ENCODE measurements at places on chromosomes 16 and 17.
A peak's percentile ranks its signal among the peaks of the same experiment; 100 is the strongest.

GRCh38 chr17:17663160-17664063 lies 17.8 kb upstream of the RAI1 start:
- peak; percentile 96 for DNase-seq
- H3K4me1 ChIP-seq, result peaks cover 28% of the 10 kb centered on the region
- peak overlapping the region; percentile 63 for H3K27ac ChIP-seq
- H3K36me3 ChIP-seq, result peaks cover 12% of the 10 kb centered on the region
- H3K27me3 ChIP-seq, result peaks cover 10% of the 10 kb centered on the region

DNA sequence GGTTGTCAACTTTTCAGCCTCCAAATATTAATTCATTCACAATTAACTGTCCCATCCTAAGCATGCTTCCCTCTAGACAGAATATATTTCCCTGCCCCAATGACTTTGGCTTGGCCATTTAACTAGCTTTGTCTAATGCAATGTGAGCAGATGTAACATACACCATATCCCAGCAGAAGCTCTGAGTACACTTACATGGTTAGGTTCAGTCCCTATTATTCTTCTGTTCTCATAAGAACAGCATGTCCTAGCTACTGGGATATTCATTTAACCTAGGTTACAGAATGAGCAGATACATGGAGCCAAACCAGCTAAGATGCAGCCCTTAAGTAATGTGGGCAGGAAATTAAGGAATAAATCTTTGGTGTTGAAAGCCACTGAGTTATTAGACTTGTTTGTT lies 31.8 kb downstream of the MED13 start:
- H3K27ac ChIP-seq, result no peak overlapping the region
- H3K36me3 ChIP-seq, result peaks cover 17% of the 10 kb centered on the region
- H3K27me3 ChIP-seq, result no peaks in the 10 kb centered on the region
- peaks cover 14% of the 10 kb centered on the region for H3K4me1 ChIP-seq

DNA sequence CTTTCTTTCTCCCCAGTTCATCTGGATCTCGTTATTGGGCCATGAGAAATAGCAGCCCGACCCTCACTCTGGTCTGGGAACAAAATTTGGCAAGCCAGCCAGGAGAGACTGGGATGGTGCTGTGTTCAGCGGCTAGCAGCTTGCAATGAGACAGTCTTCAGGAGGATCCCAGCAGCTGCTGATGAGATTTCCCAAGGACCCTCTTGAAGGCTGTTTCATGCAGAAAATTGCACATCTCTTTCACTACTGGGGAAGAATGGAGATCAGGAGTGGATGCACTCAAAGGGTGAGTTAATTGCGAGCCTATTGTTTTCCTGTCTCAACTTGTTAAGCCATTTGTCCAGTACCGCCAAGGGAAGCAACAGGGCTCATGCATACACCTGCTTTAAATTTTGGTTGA lies 5.5 kb upstream of the COIL start:
- DNase-seq, result no peak
- H3K4me1 ChIP-seq, result peaks cover 10% of the 10 kb centered on the region
- no peaks in the 10 kb centered on the region for H3K36me3 ChIP-seq
- H3K27me3 ChIP-seq, result peaks cover 13% of the 10 kb centered on the region
- no peak overlapping the region for H3K27ac ChIP-seq

DNA sequence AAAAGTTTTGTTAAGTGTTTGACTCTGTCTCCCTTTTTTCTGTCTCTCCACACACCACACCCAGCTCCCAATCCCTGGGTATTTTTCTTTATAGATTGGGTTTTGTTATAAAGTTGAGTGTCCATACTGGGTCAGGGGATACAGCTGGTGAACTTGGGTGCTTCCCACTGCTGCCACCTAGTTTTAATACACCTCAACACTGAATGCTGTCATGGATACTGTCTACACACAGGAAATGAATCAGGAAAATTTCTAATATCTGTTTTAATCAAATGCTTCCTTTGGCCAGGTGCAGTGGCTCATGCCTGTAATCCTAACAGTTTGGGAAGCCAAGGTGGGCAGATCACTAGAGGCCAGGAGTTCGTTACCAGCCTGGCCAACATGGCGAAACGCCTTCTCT lies 5.3 kb upstream of the TAOK1 start:
- no peaks in the 10 kb centered on the region for H3K36me3 ChIP-seq
- 0 out of 2 replicates have a peak overlapping the region, but pooled peaks have one; percentile 26 for H3K27ac ChIP-seq

DNA sequence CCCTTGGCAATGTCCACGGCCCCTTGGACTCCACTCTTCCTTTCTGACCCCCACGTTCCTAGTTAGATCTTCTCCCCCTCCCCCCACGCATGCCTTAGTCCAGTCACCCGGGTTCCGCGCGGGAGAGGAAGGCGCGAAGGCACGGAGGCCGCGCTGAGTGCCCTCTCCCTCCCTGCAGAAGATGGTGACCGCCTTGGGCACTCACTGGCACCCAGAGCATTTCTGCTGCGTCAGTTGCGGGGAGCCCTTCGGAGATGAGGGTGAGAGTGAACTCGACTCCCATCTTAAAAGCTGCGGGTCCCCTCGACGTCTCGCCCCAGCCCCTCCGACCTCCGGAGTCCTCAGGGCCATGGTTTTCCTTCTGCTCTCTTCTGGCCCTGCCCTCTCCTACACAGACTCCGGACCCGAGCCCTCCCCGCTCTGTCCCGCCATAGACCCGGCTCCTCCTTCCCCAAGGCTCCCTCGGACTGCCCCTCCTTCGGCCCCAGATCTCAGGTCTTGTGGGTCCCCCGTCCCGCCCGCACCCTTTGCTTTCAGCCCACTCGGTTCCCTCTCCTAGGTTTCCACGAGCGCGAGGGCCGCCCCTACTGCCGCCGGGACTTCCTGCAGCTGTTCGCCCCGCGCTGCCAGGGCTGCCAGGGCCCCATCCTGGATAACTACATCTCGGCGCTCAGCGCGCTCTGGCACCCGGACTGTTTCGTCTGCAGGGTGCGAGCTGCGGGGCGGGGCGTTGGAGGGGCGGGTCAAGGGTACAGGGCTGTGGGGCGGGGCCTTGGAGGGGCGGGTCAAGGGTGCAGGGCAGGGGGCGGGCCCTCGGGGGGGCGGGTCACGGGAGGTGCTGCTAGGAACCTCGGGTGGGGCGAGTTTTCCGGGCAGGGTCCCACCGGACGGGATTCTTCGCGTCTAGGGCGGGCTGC lies 4.6 kb downstream of the TGFB1I1 start:
- H3K4me3 ChIP-seq, result no peak overlapping the region
- no peak for DNase-seq
- no peak overlapping the region for H3K27ac ChIP-seq
- peaks cover 29% of the 10 kb centered on the region for H3K4me1 ChIP-seq
- peaks cover 38% of the 10 kb centered on the region for H3K36me3 ChIP-seq

- no peak for DNase-seq
- no peak overlapping the region for H3K27ac ChIP-seq
- H3K27me3 ChIP-seq, result no peaks in the 10 kb centered on the region
- H3K4me3 ChIP-seq, result no peak overlapping the region
- peaks cover 4% of the 10 kb centered on the region for H3K36me3 ChIP-seq
These were observed 15.5 kb downstream of the GFOD2 start for GRCh38 chr16:67703626-67704025.

GRCh38 chr16:52035436-52035835 lies 511.5 kb downstream of the TOX3 start:
- H3K4me1 ChIP-seq, result no peaks in the 10 kb centered on the region
- H3K27me3 ChIP-seq, result no peaks in the 10 kb centered on the region
- no peak overlapping the region for H3K4me3 ChIP-seq
- no peak for DNase-seq
- H3K36me3 ChIP-seq, result no peaks in the 10 kb centered on the region

DNA sequence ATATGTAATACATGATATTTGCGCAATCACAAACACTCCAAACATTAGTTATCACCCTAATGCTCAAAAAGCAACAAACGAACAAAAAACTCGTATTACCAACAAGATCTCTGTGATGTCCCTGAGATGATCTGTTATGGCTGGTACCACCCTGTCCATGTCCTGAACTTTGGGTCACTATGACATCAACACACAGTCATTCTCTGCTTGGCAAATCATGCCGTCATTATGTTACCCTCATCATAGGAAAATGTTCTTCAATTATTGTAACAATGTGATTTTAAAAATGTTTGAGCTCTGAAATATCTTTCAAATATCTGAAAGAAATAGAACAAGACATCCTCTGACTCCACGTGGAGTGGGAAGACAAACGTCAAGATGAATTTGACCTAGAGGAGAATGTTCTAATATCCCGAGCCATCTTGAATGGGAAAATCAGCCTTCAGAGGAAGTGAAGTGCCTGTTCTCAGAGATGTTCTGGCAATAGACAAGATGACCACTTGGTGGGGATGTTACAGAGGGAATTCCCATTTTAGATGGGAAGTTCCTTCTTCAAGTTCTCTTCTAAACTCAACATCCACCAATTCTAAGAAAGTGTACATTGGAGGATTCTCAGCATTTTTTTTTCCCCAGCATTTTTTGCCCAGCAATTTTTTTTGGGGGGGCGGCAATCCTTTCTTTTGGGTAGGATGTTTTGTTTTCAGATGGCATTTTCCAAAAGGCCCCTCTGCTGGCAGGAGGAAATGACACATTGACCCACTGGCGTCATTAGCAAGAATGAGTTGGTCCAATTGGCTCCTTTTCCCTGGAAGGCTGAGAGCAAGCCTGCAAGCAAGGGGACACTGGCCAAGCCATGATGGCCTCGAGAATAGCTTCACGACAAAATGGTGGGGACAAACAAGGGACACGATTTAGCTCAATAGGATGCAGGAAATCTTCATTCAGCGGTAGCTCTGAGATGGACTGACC lies 3.7 kb upstream of the HSD17B2 start:
- no peaks in the 10 kb centered on the region for H3K36me3 ChIP-seq
- H3K4me1 ChIP-seq, result peaks cover 29% of the 10 kb centered on the region
- peak; percentile 62 for DNase-seq
- no peaks in the 10 kb centered on the region for H3K27me3 ChIP-seq
- no peak overlapping the region for H3K27ac ChIP-seq

DNA sequence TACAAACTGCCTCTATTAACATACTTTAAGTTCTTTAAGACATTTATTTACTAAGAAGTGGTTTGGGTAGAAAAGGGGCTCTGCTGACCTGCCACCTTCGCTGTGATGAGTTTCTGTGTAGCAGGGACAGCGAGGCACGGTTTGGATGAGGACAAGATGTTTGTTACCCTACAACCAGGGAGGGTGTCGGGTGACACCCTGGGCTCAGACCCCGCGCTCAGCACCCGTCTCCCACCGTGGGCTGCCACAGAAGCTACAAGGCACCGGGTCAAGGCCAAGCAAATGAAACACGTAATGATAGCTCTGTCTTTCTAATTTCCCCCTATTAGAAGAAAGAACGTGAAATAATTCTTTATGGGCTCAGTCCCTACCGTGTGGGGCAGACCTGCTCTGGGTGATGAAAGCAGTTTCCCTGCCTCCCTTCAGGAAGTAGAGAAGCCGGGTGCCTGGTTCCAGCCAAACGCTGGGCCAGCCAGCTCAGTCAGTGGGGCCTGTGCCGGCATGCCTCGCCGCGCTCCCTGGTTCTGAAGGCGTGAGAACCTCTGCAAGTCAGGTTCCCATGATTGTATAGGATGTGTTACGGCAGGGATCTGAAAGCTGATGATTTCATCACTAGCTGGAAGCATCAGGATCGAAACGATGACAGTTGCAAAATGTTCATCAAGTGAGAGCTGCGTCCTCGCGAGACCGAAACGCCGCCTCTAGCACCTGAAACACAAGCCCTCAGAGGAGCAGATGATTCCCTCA lies 3.9 kb downstream of the ZNF750 start:
- no peaks in the 10 kb centered on the region for H3K27me3 ChIP-seq
- no peak for DNase-seq
- H3K36me3 ChIP-seq, result no peaks in the 10 kb centered on the region
- H3K4me3 ChIP-seq, result no peak overlapping the region

DNA sequence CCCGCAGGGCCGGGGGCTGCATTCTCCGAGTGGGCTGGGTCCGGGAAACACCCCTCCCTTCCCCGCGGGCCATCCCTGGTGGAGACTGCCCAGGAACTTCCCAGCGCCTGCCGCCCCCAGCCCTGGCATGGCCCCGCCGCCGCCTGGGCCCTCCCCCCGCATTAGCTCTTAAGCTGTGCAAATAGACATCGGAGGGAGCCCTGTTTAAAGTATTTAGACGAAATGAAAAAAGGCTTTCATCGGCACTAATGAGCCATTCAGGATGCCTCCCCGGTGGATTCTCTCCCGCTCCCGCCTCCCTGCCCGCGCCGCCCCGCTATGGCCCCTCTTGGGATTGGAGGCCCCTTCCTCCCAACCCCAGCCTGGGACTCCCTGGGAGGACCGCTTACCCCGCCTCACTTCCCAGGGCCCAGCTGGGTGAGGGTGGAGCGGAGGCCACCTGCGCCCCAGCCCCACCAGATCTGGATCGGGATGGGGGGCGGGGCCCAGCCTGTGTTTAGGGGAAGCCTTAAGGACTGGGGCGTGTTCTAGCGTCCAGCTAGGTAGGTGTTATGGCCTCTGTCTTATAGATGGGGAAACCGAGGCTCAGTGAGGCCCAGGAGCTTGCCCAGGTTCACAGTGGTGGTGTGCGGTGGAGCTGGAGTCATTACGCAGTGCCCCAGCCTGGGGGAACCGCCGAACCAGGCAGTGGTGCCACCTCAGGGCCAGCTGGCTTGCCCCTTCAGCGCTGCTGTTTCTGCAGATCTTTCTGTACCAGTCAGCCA lies 19.7 kb downstream of the SEZ6 start:
- DNase-seq, result no peak
- no peaks in the 10 kb centered on the region for H3K36me3 ChIP-seq
- no peak overlapping the region for H3K4me3 ChIP-seq
- H3K27me3 ChIP-seq, result peaks cover 37% of the 10 kb centered on the region
- peaks cover 11% of the 10 kb centered on the region for H3K4me1 ChIP-seq

GRCh38 chr16:49542946-49543630 lies 169.5 kb downstream of the C16orf78 start:
- peaks cover 8% of the 10 kb centered on the region for H3K27me3 ChIP-seq
- H3K4me3 ChIP-seq, result no peak overlapping the region
- H3K27ac ChIP-seq, result no peak overlapping the region
- peaks cover 11% of the 10 kb centered on the region for H3K36me3 ChIP-seq

GRCh38 chr16:80366023-80366422 lies 174.8 kb upstream of the DYNLRB2 start:
- no peaks in the 10 kb centered on the region for H3K36me3 ChIP-seq
- H3K27me3 ChIP-seq, result peaks cover 10% of the 10 kb centered on the region
- no peak overlapping the region for H3K4me3 ChIP-seq
- H3K4me1 ChIP-seq, result no peaks in the 10 kb centered on the region

- no peaks in the 10 kb centered on the region for H3K4me1 ChIP-seq
- no peak for DNase-seq
- H3K36me3 ChIP-seq, result peaks cover 9% of the 10 kb centered on the region
These were observed 8.7 kb downstream of the PPL start for GRCh38 chr16:4928227-4928626.
